ENCODE measurements at places on chromosomes 7 and 10.

- DNase-seq = no peak
Observed at GRCh38 chr7:112502700-112503099, 21.9 kb downstream of the LSMEM1 start.

DNA sequence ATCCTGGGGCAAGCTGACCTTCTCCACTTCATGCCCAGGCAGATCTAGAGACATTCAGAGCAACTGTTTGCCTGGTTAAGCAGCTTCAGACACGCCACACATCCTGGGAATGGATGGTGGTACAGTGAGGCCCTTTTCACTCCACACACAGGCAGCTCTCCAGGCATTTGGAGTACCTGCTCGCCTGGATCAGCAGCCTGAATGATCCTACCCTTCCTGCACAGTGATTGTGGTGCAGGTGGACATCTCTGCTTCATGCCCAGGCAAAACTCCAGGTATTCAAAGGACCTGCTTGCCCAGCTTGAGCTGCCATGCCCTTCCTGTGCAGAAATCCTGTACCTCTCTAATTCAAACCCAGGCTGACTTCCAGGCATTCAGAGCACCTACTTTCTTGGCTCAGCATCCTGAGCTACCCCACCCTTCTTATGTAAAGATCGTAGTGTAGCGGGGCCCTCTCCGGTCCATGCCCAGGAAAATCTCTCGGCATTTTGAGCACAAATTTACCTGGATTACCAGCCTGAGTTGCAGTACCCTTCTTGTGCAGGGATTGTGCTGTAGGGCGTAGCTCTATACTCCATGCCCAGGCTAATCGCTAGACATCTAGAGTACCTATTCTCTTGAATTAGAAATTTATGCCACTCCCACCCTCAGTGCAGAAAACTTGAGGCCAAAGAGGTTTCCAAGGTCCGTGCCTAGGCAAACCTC, 972.8 kb downstream of the ANKRD7 start:
- no peak for DNase-seq

DNA sequence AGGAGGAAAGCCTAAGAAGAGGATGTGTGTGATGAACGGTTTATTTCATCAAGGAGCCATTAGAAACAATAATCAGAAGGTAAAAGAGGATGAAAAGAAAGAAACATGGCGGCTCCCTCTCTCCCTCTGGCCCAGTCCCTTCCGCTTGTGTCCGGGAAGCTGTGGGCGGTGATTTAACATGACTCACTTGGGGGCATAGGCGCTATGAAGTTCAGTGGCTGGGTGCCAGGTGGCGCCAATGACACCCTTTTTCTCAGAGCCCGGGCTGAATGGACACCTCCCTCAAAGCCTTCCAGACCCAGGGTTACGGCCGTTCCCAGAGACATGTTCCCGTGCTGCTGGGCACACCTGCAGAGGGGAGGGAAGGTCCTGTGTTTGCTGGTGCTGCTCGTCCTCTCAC, 244.0 kb downstream of the SKAP2 start:
- DNase-seq = no peak

- DNase-seq = no peak
Observed at GRCh38 chr7:52184006-52184703, 851.3 kb upstream of the POM121L12 start.

DNA sequence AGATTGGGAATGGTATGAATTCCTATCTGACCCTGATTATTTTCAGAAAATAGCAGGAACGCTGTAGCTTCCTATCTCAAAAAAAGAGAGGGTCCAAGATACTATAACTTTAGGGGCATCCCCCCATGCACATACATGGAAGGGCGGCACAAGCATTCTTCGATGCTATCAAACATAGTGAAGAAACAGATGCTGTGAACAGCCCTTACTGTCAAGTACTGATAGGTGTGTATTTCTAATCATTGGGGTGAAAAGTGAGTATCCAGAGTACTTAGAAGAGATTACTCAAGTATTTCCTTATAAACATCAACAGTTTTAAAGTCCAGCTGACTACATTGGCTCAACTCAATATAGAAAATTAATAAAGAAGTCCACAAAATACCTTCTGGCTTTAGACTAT, 17.0 kb upstream of the NUP42 start:
- DNase-seq = no peak

DNA sequence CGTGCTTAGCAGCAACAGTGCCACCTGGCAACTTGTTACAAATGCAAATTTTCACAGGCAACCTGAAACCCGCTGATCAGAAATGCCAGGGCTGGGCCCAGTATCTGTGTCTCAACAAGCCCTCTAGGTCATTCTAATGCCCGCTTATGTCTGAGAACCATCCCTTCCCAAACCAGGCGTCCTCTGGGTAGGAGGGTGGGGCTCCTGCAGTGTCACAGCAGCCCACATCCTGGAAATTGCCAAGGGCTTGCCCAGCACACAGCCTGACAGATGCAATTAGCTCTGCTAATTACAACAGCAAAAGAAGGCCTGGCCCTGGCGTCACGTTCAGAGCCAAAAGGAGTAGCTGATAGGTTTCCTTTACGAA, 15.9 kb downstream of the ITPRIP start:
- no peak for DNase-seq

DNA sequence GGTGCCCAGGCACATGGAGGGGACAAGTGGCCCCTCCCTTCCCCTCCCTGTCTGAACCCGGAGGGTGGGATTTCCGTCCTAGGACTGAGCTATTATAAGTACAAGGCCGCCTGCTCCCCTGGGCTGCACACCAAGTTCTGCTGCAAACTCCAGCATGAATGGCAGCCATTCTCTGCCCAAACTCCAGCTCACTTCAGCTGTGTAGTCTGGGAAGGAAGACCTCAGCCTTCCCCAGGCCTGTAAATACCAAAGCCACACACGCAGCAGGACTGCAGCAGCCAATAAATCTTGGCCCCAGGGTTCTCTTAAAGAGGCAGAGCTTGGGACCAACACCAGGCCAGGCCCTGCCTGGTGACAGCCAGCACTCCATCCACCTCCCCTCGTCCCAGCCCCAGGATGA, 291.3 kb upstream of the ZMIZ1 start:
- no peak for DNase-seq

DNA sequence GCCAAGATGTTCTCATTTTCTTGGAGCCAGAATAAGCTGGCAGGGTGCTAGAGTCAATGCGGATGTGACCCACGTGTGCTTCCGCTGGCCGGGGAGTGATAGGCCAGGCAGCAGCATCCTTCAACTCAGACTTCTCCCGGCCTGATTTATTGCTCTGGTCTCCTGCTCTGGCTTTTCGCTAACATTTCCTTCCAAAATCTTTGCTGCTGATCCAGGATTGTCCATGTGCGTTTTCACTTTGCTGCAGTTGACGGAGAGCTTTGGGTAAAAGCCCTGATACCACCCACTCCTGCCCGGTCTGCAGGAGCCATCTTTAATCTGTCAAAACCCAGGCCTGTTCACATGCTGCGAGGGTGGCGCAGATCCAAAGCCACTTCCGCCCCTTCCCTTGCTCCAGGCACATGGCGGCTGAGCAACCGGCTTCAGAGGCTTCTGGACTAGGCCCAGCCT, 106.8 kb downstream of the CYP26A1 start:
- DNase-seq = no peak

DNA sequence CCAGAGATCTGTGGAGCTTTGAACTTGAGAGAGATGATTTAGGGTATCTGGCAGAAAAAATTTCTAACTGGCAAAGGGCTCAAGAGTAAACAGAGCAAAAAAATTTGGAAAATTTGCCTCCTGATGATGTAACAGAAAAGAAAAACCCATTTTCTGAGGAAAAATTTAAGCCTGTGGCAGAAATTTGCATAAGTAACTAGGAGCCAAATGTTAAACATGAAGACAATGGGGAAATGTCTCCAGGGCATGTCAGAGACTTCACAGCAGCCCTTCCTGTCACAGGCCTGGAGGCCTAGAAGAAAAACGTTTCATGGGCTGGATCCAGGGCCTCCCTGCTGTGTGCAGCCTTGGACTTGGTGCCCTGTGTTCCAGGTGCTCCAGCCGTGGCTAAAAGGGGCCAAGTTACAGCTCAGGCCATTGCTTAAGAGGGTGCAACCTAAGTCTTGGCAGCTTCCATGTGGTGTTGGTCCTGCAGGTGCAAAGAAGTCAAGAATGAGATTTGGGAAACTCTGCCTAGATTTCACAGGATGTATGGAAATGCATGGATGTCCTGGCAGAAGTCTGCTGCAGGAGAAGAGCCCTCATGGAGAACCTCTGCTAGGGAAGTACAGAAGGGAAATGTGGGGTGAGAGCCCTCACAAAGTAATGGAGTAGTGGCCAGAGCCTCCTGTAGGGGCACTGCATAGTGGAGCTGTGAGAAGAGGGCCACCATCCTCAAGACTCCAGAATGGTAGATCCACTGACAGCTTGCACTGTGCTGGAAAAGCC, 8.1 kb downstream of the SEMA3D start:
- DNase-seq = no peak

DNA sequence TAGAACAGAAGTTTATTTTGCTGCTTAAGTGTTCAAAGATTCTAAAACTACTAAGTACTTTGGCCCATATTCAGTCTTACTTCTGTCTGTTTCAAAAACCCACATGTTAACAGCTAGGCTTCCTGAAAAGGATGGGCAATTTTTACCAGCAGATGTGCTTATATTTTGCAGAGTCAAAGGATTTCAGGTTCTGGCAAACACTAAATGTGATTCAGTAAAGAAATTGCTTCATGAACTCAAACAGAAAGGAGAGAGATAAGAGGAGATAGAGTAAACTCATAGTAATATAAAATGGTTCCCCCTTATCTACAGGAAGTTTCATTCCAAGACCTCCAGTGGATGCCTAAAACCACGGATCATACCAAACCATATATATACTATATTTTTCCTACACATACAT, 248.5 kb downstream of the AGMO start:
- no peak for DNase-seq

DNA sequence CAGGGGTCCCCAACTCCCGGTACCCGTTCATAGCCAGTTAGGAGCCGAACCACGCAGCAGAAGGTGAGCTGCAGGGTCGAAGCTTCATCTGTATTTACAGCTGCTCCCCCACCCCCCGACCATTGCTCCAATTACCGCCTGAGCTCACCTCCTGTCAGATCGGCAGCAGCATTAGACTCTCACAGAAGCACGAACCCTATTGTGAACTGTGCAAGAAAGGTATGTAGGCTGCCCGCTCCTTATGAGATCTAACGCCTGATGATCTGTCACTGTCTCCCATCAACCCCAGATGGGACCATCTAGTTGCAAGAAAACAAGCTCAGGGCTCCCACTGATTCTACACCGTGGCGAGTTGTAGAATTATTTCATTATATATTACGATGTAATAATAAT, 14.6 kb upstream of the AZGP1 start:
- DNase-seq = no peak

DNA sequence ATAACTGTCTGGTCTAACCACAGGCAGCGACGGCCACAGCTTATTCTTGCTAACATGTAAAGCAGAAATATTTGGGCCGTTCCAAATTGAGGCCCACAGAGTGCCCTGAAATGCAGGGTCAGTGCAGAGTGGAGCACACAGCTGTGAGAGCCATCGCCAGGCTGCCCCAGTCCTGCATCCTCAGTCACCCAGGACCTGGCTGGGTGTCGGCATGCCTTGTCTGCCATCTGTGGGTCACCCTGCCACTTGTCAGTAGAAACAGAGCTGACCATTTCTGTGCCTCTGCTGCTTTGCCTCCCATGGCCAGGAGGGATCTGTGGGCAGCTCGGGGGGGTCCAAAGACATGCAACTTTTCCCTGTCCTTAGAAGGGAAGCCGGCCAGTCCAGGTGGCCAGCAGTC, 57.3 kb upstream of the BTBD16 start:
- DNase-seq = no peak

GRCh38 chr7:96426027-96426426, 104.1 kb upstream of the SLC25A13 start:
- DNase-seq = no peak

DNA sequence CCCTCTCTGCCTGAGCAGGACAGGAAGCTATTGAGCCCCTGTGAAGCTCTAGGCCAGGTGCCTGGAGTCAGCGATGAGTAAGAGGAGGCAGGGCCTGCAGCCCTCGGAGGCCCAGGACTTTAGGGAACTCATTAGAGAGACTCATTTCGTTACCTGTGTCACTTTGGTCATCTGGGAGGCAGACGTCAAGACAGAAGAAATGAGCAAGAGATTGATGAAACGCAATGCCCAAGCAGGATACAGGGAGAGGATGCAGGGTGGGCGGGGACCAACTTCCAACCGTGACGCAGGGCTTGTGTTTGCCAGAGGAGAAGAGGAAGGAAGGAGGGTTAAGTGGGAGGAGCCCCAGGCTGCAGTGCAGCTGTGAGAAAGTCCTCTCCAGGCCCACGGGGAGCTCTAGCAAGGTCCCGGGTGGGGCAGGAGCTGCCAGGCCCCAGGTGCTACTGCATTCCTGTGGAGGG, 26.4 kb upstream of the GNA12 start:
- DNase-seq = no peak

GRCh38 chr7:158043551-158044481, 543.8 kb downstream of the PTPRN2 start:
- no peak for DNase-seq

GRCh38 chr7:130341882-130342281, 2.7 kb upstream of the CPA5 start:
- DNase-seq = no peak

- DNase-seq = no peak
Observed at GRCh38 chr7:53607961-53608360, 572.5 kb downstream of the POM121L12 start.

- no peak for DNase-seq
Observed at GRCh38 chr10:43198682-43199005, 60.4 kb downstream of the CSGALNACT2 start.

- DNase-seq = no peak
Observed at GRCh38 chr10:128867819-128868218, 599.2 kb upstream of the MGMT start.

DNA sequence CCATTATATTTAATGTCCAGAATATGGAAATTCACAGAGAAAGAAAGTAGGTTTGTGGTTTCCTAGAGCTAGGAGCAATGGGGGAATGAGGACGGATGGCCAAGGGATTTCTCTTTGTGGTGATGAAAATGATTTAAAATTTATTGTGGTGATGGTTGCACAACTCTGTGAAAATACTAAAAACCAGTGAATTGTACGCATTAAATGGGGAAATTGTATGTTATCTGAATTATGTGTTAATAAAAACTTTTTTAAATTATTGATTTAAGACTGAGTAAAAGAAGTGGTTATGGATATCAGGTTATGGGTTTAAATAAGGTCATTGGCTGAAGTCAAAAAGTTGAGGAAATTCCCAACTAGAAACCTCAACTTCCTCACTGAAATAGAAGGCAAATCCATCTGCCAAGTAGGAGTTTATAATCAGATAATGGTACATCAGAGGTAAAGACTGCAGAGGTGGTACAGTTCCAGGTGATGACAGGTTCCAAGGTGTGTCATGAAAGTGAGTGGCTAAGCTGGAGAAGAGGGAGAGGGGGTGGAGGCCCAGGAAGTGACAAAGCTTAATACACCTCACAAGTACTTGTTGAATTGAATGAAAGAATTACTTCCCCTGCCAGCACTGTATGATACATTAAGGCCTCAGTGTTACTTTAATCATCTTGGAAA, 68.9 kb upstream of the CCDC71L start:
- no peak for DNase-seq

GRCh38 chr10:11610166-11610825, 1.2 kb downstream of the USP6NL start:
- no peak for DNase-seq

- no peak for DNase-seq
Observed at GRCh38 chr10:5666841-5667630, 641 bp upstream of the ASB13 start.

GRCh38 chr10:101903827-101904550, 60.4 kb upstream of the KCNIP2 start:
- DNase-seq = peak; percentile 40

GRCh38 chr10:79267499-79267898, 79.8 kb upstream of the PPIF start:
- DNase-seq = no peak

All from NCI-H524 treated with DMSO at 0.1 percent for 48 hours (cell line).